MCF 10A (cell line): ENCODE measurements at places on chromosomes 2 and 18. TPM values are rescaled to one million over a fixed set of nuclear protein-coding genes. Genes with fewer than 3 reads are reported as not detected.

The LRATD1 gene
- 2.2 and 4.7 TPM in 2 replicates for total RNA-seq

The KIF5C gene
- total RNA-seq: 0.10 and 0.21 TPM in 2 replicates

The C1QL2 gene
- not detected in 2 replicates for total RNA-seq

The EFHD1 gene
- not detected in 2 replicates for total RNA-seq

The ACTR1B gene
- total RNA-seq: 56.8 and 63.7 TPM in 2 replicates

The IL1A gene
- 99.1 and 170 TPM in 2 replicates for total RNA-seq

GRCh38 chr18:79394534-79395307, 1.0 kb upstream of the NFATC1 start:
- H3K4me1 ChIP-seq: no peaks in the 10 kb centered on the region
- no peaks in the 10 kb centered on the region for H3K27me3 ChIP-seq

DNA sequence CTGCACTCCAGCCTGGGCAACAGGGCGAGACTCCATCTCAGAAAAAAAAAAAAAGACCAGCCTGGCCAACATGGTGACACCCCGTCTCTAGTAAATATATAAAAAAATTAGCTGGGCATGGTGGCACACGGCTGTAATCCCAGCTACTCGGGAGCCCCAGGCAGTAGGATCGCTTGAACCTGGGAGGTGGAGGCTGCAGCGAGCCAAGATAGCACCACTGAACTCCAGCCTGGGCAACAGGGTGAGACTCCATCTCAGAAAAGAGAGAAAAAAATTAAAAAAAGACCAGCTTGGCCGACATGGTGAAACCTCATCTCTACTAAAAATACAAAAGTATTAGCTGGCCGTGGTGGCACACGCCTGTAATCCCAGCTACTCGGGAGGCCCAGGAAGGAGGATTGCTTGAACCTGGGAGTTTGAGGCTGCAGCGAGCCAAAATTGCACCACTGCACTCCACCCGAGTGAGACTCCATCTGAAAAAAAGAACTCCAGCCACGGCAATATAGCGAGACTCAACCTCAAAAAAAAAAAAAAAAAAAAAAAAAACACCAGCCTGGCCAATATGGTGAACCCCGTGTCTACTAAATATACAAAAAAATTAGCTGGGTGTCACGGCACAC, 346.1 kb upstream of the PLGLB2 start:
- H3K27ac ChIP-seq: no peak overlapping the region
- no peaks in the 10 kb centered on the region for H3K36me3 ChIP-seq
- H3K4me3 ChIP-seq: no peak overlapping the region
- H3K4me1 ChIP-seq: no peaks in the 10 kb centered on the region

GRCh38 chr2:53600815-53601214, 166.8 kb upstream of the CHAC2 start:
- peak; percentile 41 for DNase-seq
- H3K27ac ChIP-seq: no peak overlapping the region
- no peak overlapping the region for H3K4me3 ChIP-seq
- no peaks in the 10 kb centered on the region for H3K36me3 ChIP-seq
- H3K4me1 ChIP-seq: peaks cover 5% of the 10 kb centered on the region

- no peak overlapping the region for H3K27ac ChIP-seq
- H3K36me3 ChIP-seq: no peaks in the 10 kb centered on the region
- H3K27me3 ChIP-seq: no peaks in the 10 kb centered on the region
- no peak overlapping the region for H3K4me3 ChIP-seq
Measured at GRCh38 chr2:215949991-215950404, 63.4 kb downstream of the MREG start.

DNA sequence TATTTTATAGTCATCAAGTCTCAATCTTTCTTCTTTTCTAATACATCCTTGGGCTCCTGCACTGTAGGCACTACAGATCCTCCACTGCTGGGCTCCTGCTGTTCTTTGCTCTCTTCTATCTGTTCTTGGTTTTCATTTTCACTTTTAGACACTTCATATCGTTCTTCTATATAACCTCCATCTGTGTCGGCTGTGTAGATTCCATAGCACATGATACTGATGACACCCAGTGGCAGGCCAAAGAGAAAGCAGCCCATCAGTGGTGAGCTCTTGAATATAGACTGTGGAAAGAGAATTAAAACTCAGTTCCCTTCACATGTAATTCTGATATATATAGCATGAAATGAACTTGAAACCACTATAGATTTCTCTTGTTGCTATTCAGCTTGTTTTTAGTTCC, 38.0 kb downstream of the TMX3 start:
- H3K36me3 ChIP-seq: peaks cover 71% of the 10 kb centered on the region
- H3K4me3 ChIP-seq: no peak overlapping the region
- no peaks in the 10 kb centered on the region for H3K27me3 ChIP-seq
- DNase-seq: no peak
- no peaks in the 10 kb centered on the region for H3K4me1 ChIP-seq

DNA sequence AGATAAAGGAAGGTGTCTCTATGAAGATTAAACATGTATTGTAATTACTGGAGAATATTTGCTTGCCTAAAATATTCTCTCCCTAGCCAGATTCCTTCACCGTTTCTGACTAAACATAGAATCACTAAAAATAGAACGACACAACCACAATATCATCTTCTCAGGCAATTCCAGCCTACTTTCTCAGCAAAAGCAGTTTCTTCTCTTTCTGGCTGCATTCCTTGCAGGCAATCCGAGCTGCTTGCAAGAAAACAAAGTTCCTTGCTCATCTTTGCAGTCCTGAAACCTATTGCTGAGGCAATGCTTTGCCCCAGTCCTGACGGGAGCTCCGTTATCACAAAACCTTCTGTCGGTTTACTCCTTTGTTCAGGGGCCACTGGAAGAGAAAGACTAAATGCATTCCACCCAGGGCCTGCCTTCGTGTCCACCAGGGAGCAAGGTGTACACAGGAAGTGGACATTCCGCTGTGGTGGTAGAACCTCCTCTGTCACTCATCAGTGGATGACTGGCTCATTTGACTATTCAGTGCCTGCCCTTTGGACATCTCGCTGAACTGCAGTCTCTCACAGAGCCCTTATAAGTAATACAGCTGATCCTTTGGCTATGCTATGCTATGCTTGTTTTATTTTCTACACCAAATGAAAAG, 239.2 kb upstream of the DOK6 start:
- H3K4me3 ChIP-seq: no peak overlapping the region
- H3K27me3 ChIP-seq: peaks cover 77% of the 10 kb centered on the region
- H3K36me3 ChIP-seq: no peaks in the 10 kb centered on the region
- no peaks in the 10 kb centered on the region for H3K4me1 ChIP-seq

DNA sequence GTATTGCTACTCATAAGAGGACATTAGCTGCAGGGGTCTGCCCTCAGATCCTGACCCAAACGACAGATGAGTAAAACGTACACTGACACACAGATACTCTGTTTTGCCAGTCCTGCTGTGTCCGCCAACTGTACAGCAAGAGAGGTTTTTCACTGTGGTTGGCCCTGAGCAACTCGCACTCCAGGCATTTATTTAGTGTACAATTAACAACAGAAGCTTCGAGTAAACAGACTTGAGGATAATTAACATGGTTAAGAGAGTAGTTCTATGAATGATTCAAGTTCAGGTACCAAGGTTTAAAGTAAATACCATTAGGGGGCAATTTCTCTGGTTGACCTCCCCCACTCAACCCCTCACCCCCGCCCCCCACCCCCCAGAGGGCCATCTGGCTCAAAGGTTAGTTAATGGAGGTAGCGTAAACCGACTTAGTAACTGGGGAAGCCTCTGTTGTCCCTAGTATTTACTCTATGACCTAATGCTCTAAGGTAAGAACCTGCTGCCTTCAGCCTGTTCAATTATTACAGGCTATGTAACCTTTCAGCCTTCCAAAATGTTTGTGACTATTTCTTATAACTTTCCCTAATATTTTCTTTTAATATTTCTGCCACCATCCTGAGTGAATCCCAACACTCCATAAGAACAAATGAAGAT, 103.9 kb upstream of the XIRP2 start:
- H3K4me3 ChIP-seq: no peak overlapping the region
- H3K27ac ChIP-seq: no peak overlapping the region
- no peaks in the 10 kb centered on the region for H3K36me3 ChIP-seq
- H3K4me1 ChIP-seq: no peaks in the 10 kb centered on the region
- H3K27me3 ChIP-seq: no peaks in the 10 kb centered on the region
